Esophagus squamous epithelium (tissue), 5 donors: ENCODE measurements at places on chromosomes 4 and X. TPM values are rescaled to one million over a fixed set of nuclear protein-coding genes. Genes with fewer than 3 reads are reported as not detected.

Gene SYTL4
- 14.9 TPM for total RNA-seq

Gene LAP3
- total RNA-seq = 80.5 TPM

Gene GPR143
- 2.3 TPM for total RNA-seq

- H3K4me1 ChIP-seq = peaks cover 12% of the 10 kb centered on the region
- H3K27ac ChIP-seq = no peak overlapping the region
- DNase-seq = no peak
- no peaks in the 10 kb centered on the region for H3K36me3 ChIP-seq
- no peaks in the 10 kb centered on the region for H3K27me3 ChIP-seq
Observed at GRCh38 chr4:1156069-1156468, 16.3 kb downstream of the SPON2 start.

DNA sequence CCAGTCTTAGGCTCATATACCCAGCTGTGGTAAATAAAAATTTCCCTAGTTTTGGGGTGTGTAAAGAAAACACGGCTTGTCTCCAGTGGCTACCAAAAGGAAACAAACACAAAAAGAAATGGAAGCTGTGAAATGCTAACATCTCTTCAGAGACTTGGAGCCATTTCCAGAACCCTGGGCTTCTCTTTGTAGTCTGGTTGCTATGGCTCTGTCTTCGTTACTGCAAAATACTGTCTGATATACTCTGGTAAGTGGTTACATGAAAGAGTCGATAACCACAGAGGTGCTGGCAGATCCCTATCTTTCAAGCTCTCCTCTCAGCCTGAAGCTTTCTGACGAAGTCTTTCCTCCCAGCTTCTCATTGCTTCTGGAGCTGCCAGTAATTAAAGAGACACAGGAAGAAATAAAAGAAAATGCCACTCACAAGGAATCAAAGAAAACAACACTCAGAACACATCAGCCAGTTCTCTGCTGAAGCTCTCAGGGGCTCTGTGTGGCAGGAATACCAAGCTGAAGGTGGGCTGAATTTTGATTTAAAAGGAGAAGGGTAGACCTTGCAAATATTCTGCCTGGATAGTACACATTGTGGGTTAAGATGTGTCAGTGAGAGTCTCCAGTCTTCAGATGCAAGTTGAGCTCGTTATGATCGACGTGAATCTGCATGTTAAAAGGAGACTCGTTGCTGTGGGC is 107.6 kb upstream of the FAM9C start:
- no peaks in the 10 kb centered on the region for H3K27me3 ChIP-seq
- H3K4me1 ChIP-seq = no peaks in the 10 kb centered on the region
- no peak overlapping the region for H3K27ac ChIP-seq

DNA sequence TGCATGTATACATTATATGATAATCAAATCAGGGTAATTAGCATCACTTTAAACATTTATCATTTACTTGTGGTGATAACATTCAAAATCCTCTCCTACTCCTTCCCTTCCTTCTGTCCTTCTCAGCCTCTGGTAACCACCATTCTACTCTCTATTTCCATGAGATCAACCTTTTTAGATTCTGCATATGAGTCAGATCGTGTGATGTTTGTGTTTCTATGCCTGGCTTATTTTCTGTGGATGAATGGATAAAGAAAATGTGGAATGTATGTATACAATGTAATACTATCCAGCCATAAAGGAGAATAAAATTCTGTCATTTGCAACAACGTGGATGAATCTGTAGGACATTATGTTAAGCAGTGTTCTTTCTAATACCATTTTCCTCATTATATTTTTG is 123.9 kb downstream of the NAA11 start:
- H3K4me3 ChIP-seq = no peak overlapping the region
- no peak overlapping the region for H3K27ac ChIP-seq
- DNase-seq = no peak
- H3K27me3 ChIP-seq = no peaks in the 10 kb centered on the region

- peak overlapping the region; percentile 98 for H3K27ac ChIP-seq
- peaks cover 26% of the 10 kb centered on the region for H3K4me1 ChIP-seq
- peaks cover 27% of the 10 kb centered on the region for H3K36me3 ChIP-seq
Observed at GRCh38 chrX:107713203-107713542, 62.4 kb downstream of the TSC22D3 start.

GRCh38 chr4:89661173-89661899 is 175.6 kb downstream of the SNCA start:
- no peak for DNase-seq
- H3K36me3 ChIP-seq = no peaks in the 10 kb centered on the region
- no peak overlapping the region for H3K4me3 ChIP-seq
- no peak overlapping the region for H3K27ac ChIP-seq
- no peaks in the 10 kb centered on the region for H3K27me3 ChIP-seq

- H3K27ac ChIP-seq = no peak overlapping the region
- no peak overlapping the region for H3K4me3 ChIP-seq
- H3K27me3 ChIP-seq = no peaks in the 10 kb centered on the region
- peaks cover 14% of the 10 kb centered on the region for H3K4me1 ChIP-seq
Observed at GRCh38 chr4:168124008-168124641, 31.8 kb downstream of the ANXA10 start.

DNA sequence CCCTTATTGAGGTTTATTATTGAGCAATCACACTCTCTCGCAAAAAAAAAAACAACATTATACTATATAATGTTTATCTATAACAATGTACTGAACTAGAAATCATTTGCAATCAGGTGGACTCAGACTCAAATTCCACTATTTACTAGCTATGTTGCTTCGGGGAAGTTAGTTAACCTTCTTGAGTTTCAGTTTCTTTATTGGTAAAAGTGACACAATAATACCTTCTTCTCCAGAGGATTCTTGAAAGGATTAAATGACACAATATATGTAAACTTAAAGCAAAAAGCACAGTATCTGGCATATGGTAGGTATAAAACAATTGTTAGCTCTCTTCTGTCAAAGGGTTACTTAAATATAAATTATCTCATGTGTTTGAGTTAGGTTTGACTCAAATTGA is 31.5 kb upstream of the HDAC8 start:
- H3K27ac ChIP-seq = no peak overlapping the region
- peaks cover 11% of the 10 kb centered on the region for H3K36me3 ChIP-seq
- DNase-seq = no peak
- H3K4me3 ChIP-seq = no peak overlapping the region

GRCh38 chr4:67880866-67881610 is 2.8 kb downstream of the TMPRSS11D start:
- H3K27me3 ChIP-seq = no peaks in the 10 kb centered on the region
- H3K27ac ChIP-seq = peak overlapping the region; percentile 51
- DNase-seq = no peak
- H3K4me3 ChIP-seq = peak overlapping the region; percentile 26
- H3K4me1 ChIP-seq = peaks cover 5% of the 10 kb centered on the region

DNA sequence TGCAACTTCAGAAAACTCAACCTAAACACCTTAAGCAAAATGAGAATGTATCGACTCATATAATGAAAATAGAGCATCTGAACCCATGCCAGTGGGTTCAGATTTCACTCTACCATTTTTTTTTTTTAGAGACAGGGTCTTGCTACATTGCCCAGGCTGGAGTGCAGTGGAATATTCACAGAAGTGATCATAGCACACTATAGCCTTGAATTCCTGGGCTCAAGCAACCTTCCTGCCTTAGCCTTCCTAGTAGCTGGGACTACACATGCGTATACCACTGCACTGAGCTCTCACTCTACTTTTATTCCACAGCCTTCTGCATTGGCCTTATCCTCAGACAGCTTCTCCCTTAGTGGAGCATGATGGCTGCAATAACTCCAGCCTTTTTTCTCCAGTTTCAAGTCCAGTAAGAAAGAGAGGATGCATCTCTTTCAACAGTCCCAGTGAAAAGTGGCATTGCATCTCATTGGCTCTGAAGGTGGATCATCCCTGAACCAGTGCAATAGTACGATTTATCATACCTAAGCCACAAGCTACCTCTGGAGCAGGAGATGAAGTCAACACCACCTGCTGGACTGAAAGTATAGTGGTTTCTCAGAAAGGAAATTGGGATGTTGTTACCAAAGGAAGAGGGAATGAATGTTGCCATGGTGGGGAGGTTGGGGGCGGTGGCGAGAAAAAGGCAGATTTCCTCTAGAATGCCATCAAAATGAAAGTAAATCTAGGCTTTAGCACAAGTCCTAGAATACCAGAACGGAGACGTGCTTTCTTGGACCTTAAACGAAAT is 2.0 kb upstream of the SOD3 start:
- H3K36me3 ChIP-seq = no peaks in the 10 kb centered on the region
- H3K27me3 ChIP-seq = peaks cover 2% of the 10 kb centered on the region
- no peak for DNase-seq

DNA sequence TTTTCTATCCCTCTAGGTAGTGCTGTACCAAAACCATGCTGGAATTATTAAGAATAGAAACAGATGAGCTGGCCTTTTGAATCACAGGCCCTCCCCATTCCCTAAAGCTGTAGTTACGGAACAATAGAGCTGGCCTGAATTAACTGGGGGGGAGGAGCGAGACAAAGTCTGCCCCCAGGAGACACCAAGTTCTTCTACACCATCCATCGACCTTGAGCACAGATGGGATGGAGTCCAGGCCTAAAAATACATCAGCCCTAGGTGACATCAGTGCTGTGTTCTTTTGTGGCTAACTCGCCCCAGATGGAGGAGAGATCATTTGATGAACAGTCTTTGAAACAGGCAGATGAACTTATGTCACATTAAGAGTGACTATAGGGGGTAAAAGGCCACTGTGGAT is 49.6 kb downstream of the LHFPL1 start:
- no peaks in the 10 kb centered on the region for H3K36me3 ChIP-seq
- no peaks in the 10 kb centered on the region for H3K4me1 ChIP-seq
- DNase-seq = no peak

DNA sequence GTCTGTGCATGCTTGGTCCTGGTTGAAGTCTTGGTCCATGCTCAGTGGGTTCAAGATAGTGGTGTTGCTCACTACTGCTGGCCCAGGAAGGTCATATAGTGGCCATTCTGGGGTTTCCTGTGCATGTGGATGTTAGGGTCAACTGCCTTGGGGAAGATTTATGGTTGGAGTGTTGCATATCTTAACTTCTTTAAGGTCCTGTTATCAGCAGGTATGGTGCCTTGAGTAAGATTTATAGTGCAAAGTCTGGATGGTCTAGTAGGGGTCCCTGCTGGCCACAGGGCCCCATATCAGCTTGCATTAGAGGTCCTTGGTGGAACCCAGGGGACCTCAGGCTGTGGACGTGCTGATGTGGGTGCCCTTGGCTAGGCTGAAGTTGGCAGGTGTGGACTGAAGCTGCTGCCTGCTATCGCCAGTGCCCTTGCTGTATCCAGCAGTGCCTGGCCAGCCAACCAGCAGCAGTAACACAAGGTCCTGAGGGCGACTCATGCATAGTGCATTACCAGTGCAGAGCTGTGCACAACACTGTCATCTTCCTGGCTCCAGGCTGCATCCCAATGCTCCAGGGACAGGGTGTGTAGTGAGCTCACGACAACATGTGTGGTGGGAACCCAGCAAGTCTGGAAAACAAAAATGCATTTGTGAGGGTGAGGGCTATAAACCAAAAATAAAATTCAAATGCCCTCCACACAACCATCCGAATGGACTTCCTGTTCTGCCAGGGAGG is 61.0 kb downstream of the BEX3 start:
- no peaks in the 10 kb centered on the region for H3K4me1 ChIP-seq
- H3K36me3 ChIP-seq = no peaks in the 10 kb centered on the region
- H3K27me3 ChIP-seq = no peaks in the 10 kb centered on the region
- H3K4me3 ChIP-seq = no peak overlapping the region
- DNase-seq = no peak
- H3K27ac ChIP-seq = no peak overlapping the region

DNA sequence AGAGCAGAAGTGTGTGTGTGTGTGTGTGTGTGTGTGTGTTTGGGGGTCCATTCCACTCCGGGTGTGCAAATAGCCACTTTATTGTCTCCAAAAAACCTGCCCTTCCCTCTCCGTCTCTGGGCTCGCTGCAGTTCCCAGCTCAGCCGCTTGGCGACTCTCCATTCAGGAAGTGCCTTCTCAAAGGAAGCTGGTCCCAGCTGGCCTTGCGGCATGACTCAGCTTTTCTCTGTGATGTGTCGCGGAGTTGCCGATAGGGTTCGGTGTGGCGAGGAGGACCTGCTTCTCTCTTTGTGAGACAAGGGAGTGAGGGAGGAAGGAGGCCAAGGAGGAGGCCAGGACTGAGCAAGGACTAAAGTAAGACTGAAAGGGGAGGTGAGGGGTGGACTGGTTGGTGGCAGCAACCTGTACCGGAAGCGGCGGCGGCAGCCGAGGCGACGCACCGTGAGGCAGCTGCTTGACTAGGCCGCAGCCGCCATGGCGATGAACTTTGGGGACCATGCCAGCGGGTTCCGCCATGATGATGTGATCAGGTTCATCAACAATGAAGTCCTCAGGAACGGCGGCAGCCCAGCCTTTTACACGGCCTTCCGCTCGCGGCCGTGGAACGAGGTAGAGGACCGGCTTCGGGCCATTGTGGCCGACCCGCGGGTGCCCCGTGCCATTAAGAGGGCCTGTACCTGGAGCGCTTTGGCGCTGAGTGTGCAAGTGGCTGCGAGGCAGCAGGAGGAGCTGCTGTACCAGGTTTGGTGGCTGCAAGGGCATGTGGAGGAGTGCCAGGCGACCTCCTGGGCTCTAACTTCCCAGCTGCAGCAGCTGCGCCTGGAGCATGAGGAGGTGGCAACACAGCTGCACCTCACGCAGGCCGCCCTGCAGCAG is at the start of gene TEX13C:
TEX13C (plus strand) TSS at position 226 of the 876 bp plus-strand sequence; CDS start at position 475, 249 bp downstream.
- no peaks in the 10 kb centered on the region for H3K36me3 ChIP-seq
- no peak within 1 kb of the TSS for H3K4me3 ChIP-seq
- DNase-seq = no peak
- no peaks in the 10 kb centered on the region for H3K27me3 ChIP-seq

GRCh38 chr4:76821641-76822040 is 76.3 kb downstream of the SOWAHB start:
- H3K36me3 ChIP-seq = no peaks in the 10 kb centered on the region
- H3K27me3 ChIP-seq = no peaks in the 10 kb centered on the region
- H3K4me3 ChIP-seq = no peak overlapping the region
- no peak for DNase-seq
- no peaks in the 10 kb centered on the region for H3K4me1 ChIP-seq

DNA sequence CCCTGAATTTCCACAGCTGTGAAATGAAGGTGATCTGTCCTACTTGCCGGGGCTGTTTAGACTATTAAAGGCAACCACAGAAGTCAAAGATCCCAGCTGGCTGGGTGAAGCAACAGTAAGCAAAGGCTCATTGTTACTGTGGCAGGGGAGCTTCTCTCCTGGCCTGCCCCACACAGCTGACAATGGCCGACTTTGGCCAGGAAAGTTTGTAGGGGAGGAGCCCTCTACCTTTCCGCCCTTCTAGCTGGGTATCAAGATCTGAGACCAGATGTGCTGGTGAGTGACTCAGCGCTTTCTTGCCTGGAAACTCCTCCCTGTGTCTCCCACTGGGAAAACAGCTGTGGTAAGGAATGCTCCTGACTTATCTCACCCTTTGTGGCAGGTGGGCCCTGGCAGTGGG is 21.1 kb downstream of the RASSF6 start:
- H3K27me3 ChIP-seq = no peaks in the 10 kb centered on the region
- H3K4me3 ChIP-seq = no peak overlapping the region
- H3K4me1 ChIP-seq = peaks cover 12% of the 10 kb centered on the region
- no peaks in the 10 kb centered on the region for H3K36me3 ChIP-seq
- DNase-seq = no peak
- no peak overlapping the region for H3K27ac ChIP-seq

GRCh38 chr4:66681962-66682361 is 863.3 kb downstream of the CENPC start:
- DNase-seq = no peak
- H3K27ac ChIP-seq = no peak overlapping the region
- no peaks in the 10 kb centered on the region for H3K4me1 ChIP-seq
- no peaks in the 10 kb centered on the region for H3K36me3 ChIP-seq
- no peaks in the 10 kb centered on the region for H3K27me3 ChIP-seq
